Umbilical cord (tissue), 2 donors: ENCODE measurements at places on chromosomes 5 and 9. TPM values are rescaled to one million over a fixed set of nuclear protein-coding genes. Genes with fewer than 3 reads are reported as not detected.

The RACK1 gene
- total RNA-seq = 2,337 TPM

The PHF24 gene
- 1.9 TPM for total RNA-seq

The PAX5 gene
- total RNA-seq = 2.6 TPM

The KIF27 gene
- total RNA-seq = 21.7 TPM

The HMMR gene
- total RNA-seq = 5.3 TPM

The DMGDH gene
- total RNA-seq = 3.9 TPM

The IL4 gene
- total RNA-seq = not detected

The TRIM36 gene
- 6.3 TPM for total RNA-seq

The TAF11L11 gene
- total RNA-seq = 0.96 TPM

The PCDHGA6 gene
- total RNA-seq = 7.2 TPM

The TMOD1 gene
- total RNA-seq = 3.4 TPM

The F12 gene
- total RNA-seq = not detected

The ELAVL2 gene
- total RNA-seq = 7.2 TPM

The FBXW11 gene
- 61.4 TPM for total RNA-seq

The MSANTD3 gene
- 28.2 TPM for total RNA-seq

The GLRA1 gene
- total RNA-seq = not detected

The CDH12 gene
- 3.6 TPM for total RNA-seq

The PCA3 gene
- total RNA-seq = 8.4 TPM

The ADAMTS6 gene
- 104 TPM for total RNA-seq

The TMEM232 gene
- total RNA-seq = 4.6 TPM
